HFFc6 (cell line): ENCODE measurements at places on chromosomes 1 and 21. TPM values are rescaled to one million over a fixed set of nuclear protein-coding genes. Genes with fewer than 3 reads are reported as not detected.
A peak's percentile ranks its signal among the peaks of the same experiment; 100 is the strongest.

MCOLN2 gene
- 1.4 to 3.0 TPM (median 2.2 TPM) in 3 replicates for total RNA-seq

MYOG gene
- total RNA-seq, result not detected in 3 replicates

FMO2 gene
- total RNA-seq, result not detected in 3 replicates

TAL1 gene
- total RNA-seq, result not detected in 3 replicates

MXRA8 gene
- total RNA-seq, result 451 to 531 TPM (median 508 TPM) in 3 replicates

PLCH2 gene
- total RNA-seq, result 0.13 and 0.14 TPM in 2 replicates

GRCh38 chr1:198397208-198397808, 143.2 kb downstream of the ATP6V1G3 start:
- no peak overlapping the region for H3K27ac ChIP-seq
- no peaks in the 10 kb centered on the region for H3K36me3 ChIP-seq
- H3K4me3 ChIP-seq, result no peak overlapping the region
- no peak for DNase-seq

DNA sequence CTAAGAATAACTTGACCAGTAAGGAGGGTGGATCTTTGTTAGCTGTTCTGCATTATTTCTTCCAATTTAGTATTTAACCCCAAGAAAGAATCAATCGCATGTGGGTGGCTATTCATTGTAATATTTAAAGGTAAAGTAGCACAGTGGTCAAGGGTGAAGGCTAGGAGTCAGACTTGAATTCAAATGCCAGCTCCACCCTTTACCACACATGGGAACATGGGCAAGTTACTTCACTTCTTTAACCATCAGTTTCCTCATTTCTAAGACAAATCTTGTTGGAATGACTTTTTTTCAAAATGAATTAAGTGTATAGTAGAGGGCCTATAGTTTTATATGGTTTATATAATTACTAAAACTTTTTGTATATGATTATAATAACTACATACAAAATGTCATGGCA, 71.3 kb upstream of the S1PR1 start:
- no peak for DNase-seq
- no peaks in the 10 kb centered on the region for H3K36me3 ChIP-seq
- no peak overlapping the region for H3K4me3 ChIP-seq
- H3K4me1 ChIP-seq, result peaks cover 26% of the 10 kb centered on the region

- DNase-seq, result no peak
- no peak overlapping the region for H3K27ac ChIP-seq
- H3K27me3 ChIP-seq, result peaks cover 1% of the 10 kb centered on the region
- 0 out of 2 replicates have a peak, but pooled peaks cover 4% of the 10 kb centered on the region for H3K36me3 ChIP-seq
- no peak overlapping the region for H3K4me3 ChIP-seq
- H3K4me1 ChIP-seq, result no peaks in the 10 kb centered on the region
Observed at GRCh38 chr1:176964687-176965086, 199.8 kb downstream of the ASTN1 start.

DNA sequence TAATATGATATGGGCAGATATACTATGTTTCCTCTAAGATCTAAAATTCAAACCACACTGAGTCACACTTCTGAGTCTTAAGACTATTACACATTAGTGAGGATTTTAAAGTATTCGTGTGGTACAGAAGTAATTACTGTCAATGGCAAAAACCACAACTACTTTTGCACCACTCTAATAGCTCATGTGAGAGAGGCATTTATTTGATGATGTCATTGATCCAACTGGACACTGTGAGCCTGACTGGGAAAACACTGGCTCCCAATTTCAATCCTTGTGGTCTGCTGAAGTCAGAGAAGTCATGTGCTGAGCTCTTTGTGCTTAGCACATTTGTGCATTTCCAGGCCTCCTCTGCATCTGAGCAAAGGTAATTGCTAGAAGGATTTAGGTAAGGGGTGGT, 377.8 kb downstream of the USH2A start:
- H3K36me3 ChIP-seq, result no peaks in the 10 kb centered on the region
- peak overlapping the region; percentile 62 for H3K4me3 ChIP-seq
- peak; percentile 97 for DNase-seq
- H3K4me1 ChIP-seq, result peaks cover 36% of the 10 kb centered on the region
- peak overlapping the region; percentile 93 for H3K27ac ChIP-seq
- H3K27me3 ChIP-seq, result no peaks in the 10 kb centered on the region

GRCh38 chr1:113890816-113891215, 3.4 kb upstream of the BCL2L15 start:
- H3K4me1 ChIP-seq, result peaks cover 8% of the 10 kb centered on the region
- no peaks in the 10 kb centered on the region for H3K27me3 ChIP-seq
- no peak for DNase-seq
- H3K27ac ChIP-seq, result no peak overlapping the region

GRCh38 chr1:229696385-229696784, 70.3 kb downstream of the URB2 start:
- H3K4me1 ChIP-seq, result peaks cover 11% of the 10 kb centered on the region
- H3K27ac ChIP-seq, result no peak overlapping the region
- no peak for DNase-seq

GRCh38 chr1:12031039-12031980, 12.0 kb downstream of the MIIP start:
- H3K4me3 ChIP-seq, result no peak overlapping the region
- H3K27ac ChIP-seq, result no peak overlapping the region
- H3K36me3 ChIP-seq, result peaks cover 9% of the 10 kb centered on the region; the same call in 1 of the 2 replicates
- DNase-seq, result no peak
- no peaks in the 10 kb centered on the region for H3K4me1 ChIP-seq
- H3K27me3 ChIP-seq, result peaks cover 2% of the 10 kb centered on the region

DNA sequence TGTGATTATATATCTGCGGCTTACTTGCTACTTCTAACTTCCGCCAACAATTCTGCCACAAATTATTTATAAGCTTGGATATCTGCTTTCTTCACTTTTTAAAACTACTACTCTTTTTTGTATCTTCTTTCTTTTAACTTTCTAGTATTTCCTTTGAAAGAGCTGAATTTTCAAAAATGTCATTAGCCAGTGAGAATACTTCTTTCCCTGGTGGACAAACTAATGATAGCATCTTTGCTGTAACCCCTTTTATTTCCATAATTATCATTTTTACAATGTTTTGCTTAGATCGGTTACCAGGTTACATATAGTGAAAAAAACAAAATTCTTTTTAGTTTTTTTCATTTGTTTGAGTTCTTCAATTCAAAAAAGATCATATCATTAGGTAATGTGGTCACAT, 355.9 kb upstream of the ADGRL4 start:
- H3K36me3 ChIP-seq, result no peaks in the 10 kb centered on the region
- H3K4me1 ChIP-seq, result peaks cover 17% of the 10 kb centered on the region
- H3K27ac ChIP-seq, result no peak overlapping the region
- H3K27me3 ChIP-seq, result no peaks in the 10 kb centered on the region
